Naive thymus-derived CD8-positive, alpha-beta T cell (primary cell): ENCODE measurements at places on chromosomes 16 and 17. TPM values are rescaled to one million over a fixed set of nuclear protein-coding genes. Genes with fewer than 3 reads are reported as not detected.

RNF227 gene
- total RNA-seq, result 9.4 TPM

- peaks cover 40% of the 10 kb centered on the region for H3K36me3 ChIP-seq
- no peak for DNase-seq
- peak overlapping the region; percentile 98 for H3K27ac ChIP-seq
- H3K4me1 ChIP-seq, result peaks cover 29% of the 10 kb centered on the region
- no peaks in the 10 kb centered on the region for H3K27me3 ChIP-seq
Measured at GRCh38 chr16:47460359-47460710, 528 bp downstream of the ITFG1 start.

DNA sequence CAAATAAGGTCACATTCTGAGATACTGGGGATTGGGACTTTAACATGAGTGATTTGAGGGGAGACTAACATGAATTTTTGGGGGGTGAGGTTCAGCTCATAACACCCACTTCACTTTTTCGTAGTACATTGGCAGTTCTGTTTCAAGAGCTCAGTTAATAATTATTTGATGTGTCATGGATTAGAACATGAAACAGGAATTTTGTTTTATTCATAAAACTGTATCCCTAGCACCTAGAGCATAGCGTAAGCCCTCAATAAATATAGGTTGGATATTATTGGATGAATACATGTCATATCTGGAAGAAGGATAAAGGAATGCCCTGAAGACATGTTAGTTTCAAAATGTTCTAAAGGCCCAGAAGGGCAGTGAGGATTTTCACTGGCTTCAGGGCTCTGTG, 119.8 kb downstream of the PRKCA start:
- peak overlapping the region; percentile 78 for H3K27ac ChIP-seq
- peaks cover 68% of the 10 kb centered on the region for H3K4me1 ChIP-seq
- peak overlapping the region; percentile 37 for H3K4me3 ChIP-seq

DNA sequence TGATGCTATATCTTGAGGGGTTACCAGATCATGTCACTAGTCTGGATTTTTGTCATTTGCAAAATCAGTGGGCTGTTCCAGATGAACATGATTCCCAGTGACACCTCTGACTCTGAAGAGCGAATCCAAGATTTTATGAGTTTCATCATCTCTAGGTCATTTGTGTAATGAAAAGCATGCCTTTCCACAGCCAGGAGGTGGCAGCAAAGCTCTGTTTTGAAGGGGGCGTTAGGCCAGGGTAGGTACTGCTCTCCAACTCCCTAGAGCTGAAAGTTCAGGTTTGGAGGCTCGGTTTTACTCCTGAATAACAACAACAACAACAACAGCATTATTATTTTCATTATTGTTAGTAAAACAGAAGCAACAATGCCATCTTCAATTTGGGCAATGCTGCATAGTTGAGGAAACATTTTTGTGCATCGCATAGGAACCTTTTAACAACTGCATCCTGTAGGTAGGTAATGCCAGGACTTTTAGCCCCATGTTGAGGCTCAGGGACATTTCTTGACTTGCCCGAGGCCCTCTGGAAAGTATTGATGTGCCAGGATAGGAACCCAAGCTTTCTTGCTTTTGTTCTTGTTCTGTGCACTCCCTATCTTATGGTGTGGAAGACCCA, 77.0 kb downstream of the MYH13 start:
- DNase-seq, result peak; percentile 13
- H3K27me3 ChIP-seq, result peaks cover 9% of the 10 kb centered on the region
- no peaks in the 10 kb centered on the region for H3K36me3 ChIP-seq
- H3K4me3 ChIP-seq, result no peak overlapping the region

DNA sequence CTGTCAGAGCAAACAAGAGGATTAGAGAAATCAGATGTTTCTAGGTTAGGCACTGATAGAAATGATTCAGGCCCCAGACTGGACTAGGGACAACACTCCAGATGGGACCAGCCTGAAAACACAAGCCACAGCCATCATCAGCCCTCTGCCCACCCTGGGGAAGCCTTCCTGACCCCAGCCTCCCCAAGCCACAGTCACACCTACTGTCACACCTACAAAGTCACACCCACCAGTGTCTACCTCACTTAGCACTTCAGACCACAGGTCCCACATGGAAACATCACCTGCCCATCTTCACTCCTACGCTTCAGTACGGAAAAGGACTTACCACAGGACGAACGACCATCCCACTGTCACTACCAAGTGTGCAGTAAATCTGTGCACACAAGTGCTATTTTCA, 197.9 kb downstream of the ZFHX3 start:
- no peak for DNase-seq
- H3K4me1 ChIP-seq, result peaks cover 8% of the 10 kb centered on the region
- H3K27ac ChIP-seq, result no peak overlapping the region
- H3K4me3 ChIP-seq, result no peak overlapping the region
- peaks cover 8% of the 10 kb centered on the region for H3K27me3 ChIP-seq

- no peak overlapping the region for H3K4me3 ChIP-seq
- H3K27me3 ChIP-seq, result peaks cover 51% of the 10 kb centered on the region
- DNase-seq, result no peak
- peaks cover 7% of the 10 kb centered on the region for H3K36me3 ChIP-seq
- H3K4me1 ChIP-seq, result peaks cover 4% of the 10 kb centered on the region
Measured at GRCh38 chr16:1923299-1924034, 5.3 kb upstream of the HS3ST6 start.

FBXW10B gene
- 0.77 TPM for total RNA-seq

GRCh38 chr16:15754821-15755534, 101.8 kb downstream of the MYH11 start:
- H3K4me3 ChIP-seq, result no peak overlapping the region
- H3K4me1 ChIP-seq, result peaks cover 17% of the 10 kb centered on the region
- no peaks in the 10 kb centered on the region for H3K27me3 ChIP-seq

- no peak overlapping the region for H3K27ac ChIP-seq
- no peaks in the 10 kb centered on the region for H3K36me3 ChIP-seq
- H3K27me3 ChIP-seq, result no peaks in the 10 kb centered on the region
- H3K4me3 ChIP-seq, result no peak overlapping the region
- no peak for DNase-seq
Measured at GRCh38 chr16:49150341-49150740, 131.3 kb downstream of the CBLN1 start.

- peaks cover 20% of the 10 kb centered on the region for H3K4me1 ChIP-seq
- no peak overlapping the region for H3K4me3 ChIP-seq
- H3K36me3 ChIP-seq, result no peaks in the 10 kb centered on the region
- no peak for DNase-seq
Measured at GRCh38 chr17:73291260-73291801, 20.5 kb downstream of the CDC42EP4 start.

DNA sequence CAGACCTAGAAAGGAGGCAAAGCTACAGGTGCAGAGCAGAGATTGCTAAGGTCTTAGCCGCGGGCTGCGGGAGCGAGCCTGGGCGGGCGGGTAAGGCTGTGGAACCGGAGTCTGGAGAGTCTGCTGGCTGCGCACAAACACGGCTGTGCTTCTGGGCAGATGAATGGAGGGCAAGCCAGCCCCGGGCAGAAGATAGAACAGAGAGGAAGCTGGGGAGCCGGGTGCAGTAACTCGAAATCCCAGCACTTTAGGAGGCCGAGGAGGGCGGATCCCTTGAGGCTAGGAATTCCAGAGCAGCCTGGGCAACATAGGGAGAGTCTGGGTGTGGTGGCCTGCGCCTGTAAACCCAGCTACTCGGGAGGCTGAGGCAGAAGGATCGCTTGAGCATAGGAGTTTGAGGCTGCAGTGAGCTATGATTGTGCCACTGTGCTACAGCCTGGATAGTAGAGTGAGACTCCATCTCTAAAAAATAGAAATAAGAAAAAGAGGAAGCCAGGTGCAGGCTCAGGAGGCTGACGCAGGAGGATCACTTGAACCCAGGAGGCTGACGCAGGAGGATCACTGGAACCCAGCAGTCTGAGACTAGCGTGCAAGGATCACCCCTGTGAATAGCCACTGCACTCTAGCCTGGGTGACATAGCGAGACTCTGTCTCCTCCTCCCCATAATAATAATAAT, 56.3 kb downstream of the PITPNC1 start:
- no peaks in the 10 kb centered on the region for H3K36me3 ChIP-seq
- DNase-seq, result no peak
- peaks cover 36% of the 10 kb centered on the region for H3K4me1 ChIP-seq
- peak overlapping the region; percentile 99 for H3K27ac ChIP-seq
- no peak overlapping the region for H3K4me3 ChIP-seq

CLDN9 gene
- total RNA-seq, result not detected

SLC9A5 gene
- total RNA-seq, result 1.6 TPM

MYH1 gene
- not detected for total RNA-seq

PRAC2 gene
- total RNA-seq, result not detected

DNA sequence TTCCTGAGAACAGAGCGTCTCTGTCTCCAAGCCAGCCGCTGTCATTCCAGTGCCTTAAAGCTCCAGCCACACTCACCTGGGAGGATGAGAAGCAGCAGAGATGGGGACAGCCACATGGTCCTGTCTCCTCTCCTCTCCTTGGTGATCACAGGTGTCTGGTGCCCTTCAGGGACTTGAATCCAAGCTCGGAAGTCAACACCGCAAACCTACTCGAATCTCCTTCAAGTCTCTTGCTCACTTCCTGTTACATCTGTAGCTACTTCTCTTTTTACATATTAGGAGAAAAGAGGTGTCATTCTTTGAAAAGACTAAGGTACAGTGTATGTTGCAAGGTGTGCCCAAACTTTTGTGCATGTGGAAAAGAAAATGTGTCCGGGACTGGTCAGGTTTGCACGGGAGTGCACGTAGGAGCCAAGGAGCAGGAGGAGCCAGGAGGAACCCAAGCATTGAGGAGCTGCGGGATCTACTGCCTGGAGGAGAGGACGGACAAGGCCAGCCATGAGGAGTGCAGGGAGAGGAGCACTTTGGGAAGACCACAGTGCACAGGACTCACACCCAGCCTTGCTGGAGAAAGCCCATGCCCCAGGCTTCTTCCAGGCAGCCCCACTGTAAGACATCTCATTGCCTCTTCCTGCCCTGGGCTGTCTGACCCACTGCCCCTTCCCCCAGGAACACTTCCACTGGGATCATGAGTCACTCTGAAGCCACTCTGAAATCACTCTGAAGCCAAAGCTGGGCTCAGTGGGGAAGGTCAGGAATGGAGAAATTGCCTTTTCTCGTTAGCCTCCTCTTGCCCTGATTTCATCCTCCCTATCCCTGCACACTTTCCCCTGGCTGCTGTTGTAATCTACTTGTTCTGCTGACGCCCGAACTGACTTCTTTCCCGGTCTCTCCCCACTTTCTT, at the start of gene CD300LD:
Gene CD300LD, minus strand, starts transcription at position 197 of the 904 bp plus-strand sequence. Its CDS starts 81 bp downstream, at position 116.
- peak within 1 kb of the TSS; percentile 69 for H3K4me3 ChIP-seq
- no peak for DNase-seq
- peak within 1 kb of the TSS; percentile 70 for H3K27ac ChIP-seq
- peaks cover 15% of the 10 kb centered on the region for H3K4me1 ChIP-seq
- no peaks in the 10 kb centered on the region for H3K36me3 ChIP-seq

- DNase-seq, result no peak
- H3K4me3 ChIP-seq, result no peak overlapping the region
- H3K4me1 ChIP-seq, result peaks cover 14% of the 10 kb centered on the region
- no peaks in the 10 kb centered on the region for H3K36me3 ChIP-seq
Measured at GRCh38 chr16:28090646-28091377, 27.3 kb upstream of the GSG1L start.

SRSF1 gene
- 256 TPM for total RNA-seq

SLC52A1 gene
- total RNA-seq, result not detected

DNA sequence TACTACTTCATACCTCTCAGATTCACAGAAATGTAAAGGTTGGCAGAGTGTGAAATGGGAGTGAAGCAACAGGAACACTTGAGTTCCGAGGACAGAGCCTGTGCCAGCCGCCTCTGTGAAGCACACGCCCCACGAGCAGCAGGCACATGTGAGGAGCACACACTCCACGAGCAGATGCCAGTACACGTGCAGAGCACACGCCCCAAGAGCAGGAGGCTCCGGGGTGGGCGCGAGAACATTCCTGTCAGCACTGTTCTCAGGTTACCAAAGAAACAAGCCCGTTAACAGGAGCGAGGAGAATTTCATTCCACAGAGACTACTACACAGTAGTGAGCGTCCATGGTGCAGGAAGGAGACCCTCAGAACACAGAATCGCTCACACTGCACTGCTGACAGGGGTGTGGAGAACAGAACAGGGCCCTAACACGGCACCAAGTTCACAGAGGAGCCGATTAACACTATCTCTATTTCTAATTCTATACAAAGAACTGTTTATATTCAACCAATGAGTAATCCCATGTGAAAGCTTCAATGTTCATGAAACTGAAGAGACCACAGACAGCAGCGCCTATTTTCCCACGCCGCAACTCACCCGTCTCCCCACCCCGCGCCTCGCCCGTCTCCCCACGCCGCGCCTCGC, 40.1 kb downstream of the KLHDC4 start:
- DNase-seq, result no peak
- H3K36me3 ChIP-seq, result no peaks in the 10 kb centered on the region
- H3K4me1 ChIP-seq, result peaks cover 12% of the 10 kb centered on the region
- peak overlapping the region; percentile 52 for H3K27ac ChIP-seq

DNA sequence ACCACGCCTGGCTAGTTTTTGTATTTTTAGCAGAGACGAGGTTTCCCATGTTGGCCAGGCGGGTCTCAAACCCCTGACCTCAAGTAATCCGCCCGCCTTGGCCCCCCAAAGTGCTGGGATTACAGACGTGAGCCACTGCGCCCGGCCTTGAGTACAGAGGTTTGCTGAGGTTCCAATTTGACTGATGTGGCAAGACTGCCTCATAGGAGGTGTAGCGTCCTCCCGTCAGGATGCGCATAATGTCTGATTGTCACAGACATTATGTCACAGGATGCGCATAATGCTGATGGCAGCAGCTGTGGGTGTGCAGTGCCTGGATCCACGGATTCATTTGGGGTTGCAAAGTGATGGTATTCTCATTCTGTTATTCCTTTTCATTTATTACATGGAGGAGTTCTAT, 45.2 kb downstream of the HAPSTR1 start:
- H3K36me3 ChIP-seq, result no peaks in the 10 kb centered on the region
- H3K4me1 ChIP-seq, result peaks cover 31% of the 10 kb centered on the region
- H3K27ac ChIP-seq, result no peak overlapping the region
- H3K4me3 ChIP-seq, result no peak overlapping the region
- DNase-seq, result no peak

DNA sequence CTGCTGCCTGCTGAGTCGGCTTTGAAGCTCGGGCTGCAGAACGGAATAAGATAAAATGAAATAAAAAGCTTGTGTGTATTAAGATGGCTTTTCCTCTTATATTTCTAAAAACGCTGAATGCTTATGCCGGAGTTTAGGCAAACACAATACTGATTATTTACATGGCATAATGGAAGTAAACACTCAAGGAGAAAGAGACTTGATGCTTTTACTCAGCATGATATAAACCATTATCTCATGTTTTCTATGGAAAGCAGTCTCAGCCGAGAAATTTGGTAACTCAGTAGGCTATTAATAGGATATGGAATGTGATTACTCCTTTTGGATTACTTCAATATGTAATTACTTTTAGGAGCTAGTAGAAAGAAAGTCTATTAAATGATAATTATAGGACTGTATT, 153.3 kb downstream of the CDH11 start:
- H3K27me3 ChIP-seq, result no peaks in the 10 kb centered on the region
- no peaks in the 10 kb centered on the region for H3K4me1 ChIP-seq
- H3K4me3 ChIP-seq, result no peak overlapping the region
- DNase-seq, result no peak
- H3K36me3 ChIP-seq, result peaks cover 4% of the 10 kb centered on the region

- no peak overlapping the region for H3K4me3 ChIP-seq
- no peaks in the 10 kb centered on the region for H3K36me3 ChIP-seq
- H3K27me3 ChIP-seq, result peaks cover 7% of the 10 kb centered on the region
- no peak for DNase-seq
Measured at GRCh38 chr17:51601622-51602261, 341.4 kb downstream of the UTP18 start.

- H3K27ac ChIP-seq, result no peak overlapping the region
- no peaks in the 10 kb centered on the region for H3K27me3 ChIP-seq
Measured at GRCh38 chr17:41329279-41329948, 13.9 kb upstream of the KRTAP17-1 start.
